ENCODE measurements at places on chromosomes 2 and 18.

- DNase-seq = no peak
Measured at GRCh38 chr2:52916981-52917380, 850.6 kb upstream of the CHAC2 start.

GRCh38 chr2:147495734-147496133, 349.1 kb upstream of the ACVR2A start:
- no peak for DNase-seq

DNA sequence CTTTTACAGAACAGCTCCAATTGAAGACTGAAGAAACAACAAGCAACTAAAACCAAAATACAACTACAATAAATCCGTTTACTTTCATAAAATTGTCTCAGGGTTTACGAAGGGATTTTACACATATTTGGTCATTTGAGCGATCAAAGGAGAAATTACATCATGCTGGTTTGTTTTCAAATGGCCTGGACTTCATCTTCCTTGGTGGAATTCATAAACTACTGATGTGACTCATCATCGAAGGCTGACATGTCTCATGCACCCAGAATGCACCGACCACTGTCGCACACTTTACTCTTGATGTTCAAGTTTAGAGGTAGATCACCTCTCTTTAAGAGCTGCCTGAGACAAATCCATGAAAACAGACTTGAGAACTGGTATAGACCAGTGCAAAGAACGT, 25.6 kb upstream of the PMAIP1 start:
- DNase-seq = no peak

- DNase-seq = no peak
Measured at GRCh38 chr18:74503137-74503536, 7.0 kb downstream of the CNDP2 start.

GRCh38 chr2:179226203-179226960, 38.2 kb downstream of the SESTD1 start:
- DNase-seq = no peak

DNA sequence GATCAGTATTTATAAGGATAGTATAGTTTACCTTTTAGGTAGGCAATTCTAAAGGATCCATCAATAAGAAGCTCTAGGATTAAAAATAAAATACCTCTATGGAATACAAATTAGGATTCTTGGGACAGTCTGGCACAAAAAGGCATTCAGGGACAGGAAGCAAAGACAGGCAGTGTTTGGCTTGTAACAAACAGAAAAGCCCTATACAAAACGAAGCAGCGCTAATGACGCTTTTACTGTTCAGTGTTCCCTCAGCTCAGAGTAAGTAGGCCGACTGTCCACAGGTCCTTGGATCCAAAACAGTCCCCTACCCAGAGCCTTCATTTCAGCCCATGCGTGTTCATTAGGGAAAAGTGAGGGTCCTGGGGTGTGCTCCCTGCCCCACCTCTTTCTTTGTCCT, 236.3 kb downstream of the AGPS start:
- no peak for DNase-seq

GRCh38 chr2:69089998-69090397, 77.0 kb downstream of the ANTXR1 start:
- DNase-seq = no peak

- DNase-seq = no peak
Measured at GRCh38 chr2:66252109-66252508, 182.8 kb upstream of the MEIS1 start.

DNA sequence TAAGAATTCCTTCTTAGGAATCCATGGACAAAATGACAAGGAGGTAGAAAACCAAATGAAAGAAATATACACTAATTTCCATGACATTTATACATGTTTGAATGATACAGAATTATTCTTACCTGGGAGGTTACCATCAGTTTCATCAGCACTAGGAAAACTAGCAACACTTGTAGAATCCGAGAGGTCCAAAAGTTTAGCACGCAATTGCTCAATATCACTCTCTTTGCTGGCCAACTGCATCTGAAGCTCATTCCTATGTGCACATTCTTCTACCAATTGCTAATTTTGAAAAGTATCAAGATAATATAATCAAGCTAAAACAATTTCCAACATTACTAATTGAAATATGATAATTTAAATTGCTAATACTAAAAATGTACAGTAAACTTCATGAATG, 144.8 kb downstream of the ROCK1 start:
- no peak for DNase-seq

DNA sequence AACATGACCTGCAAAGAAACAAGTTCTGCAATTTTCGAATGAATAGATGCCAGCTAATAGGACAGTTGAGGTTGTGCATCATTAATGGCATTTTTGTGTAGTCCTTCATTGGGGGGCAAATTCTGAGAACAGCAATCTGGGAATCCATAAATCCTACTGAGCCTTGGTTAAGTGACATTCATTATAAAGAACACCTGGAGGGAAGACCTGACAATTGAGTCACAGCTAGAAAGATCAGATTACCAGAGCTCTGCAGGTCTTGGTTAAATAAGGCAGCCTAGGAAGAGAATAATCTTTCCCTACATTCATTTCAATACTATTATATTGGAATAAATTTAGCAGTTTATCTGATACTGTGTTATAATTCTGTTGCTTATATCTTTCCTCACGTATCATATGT, 14.3 kb downstream of the KCNH7 start:
- no peak for DNase-seq

DNA sequence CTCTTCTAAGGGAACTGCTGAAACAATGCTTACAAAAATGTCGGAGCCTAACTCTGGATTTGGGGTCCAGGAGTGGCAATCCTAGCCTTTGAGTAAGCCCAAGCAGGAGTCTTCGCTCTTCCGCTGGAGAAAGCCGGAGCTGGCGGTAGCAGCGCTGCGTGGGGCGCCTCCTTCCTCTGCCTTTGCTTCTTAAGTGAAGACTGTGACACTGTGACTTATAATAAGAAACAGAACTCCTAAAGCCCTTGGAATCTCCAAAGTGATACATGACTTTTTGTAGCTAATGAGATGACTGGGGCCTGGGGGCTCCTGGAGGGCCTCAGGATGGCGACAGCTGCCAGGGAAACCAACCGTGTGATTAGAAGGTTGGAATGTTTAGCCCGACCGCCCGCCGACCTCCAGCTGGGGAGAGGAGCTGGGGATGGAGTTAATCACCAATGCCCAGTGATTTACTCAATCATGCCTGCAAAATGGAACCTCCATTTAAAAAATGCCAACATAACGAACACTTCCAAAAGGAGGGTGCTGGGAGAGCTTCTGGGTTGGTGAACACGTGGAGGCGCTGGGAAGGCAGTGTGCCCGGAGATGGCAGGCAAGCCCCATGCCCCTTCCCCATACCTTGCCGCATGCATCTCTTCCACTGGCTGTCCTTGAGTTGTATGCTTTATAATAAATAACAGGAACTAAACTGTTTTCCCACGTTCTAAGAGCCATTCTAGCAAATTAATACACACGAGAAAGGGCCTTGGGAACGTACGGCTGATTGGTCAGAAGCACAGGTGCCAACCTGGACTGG, 29.0 kb upstream of the MAL start:
- DNase-seq = no peak

- no peak for DNase-seq
Measured at GRCh38 chr2:98134172-98135005, 47.4 kb downstream of the VWA3B start.

DNA sequence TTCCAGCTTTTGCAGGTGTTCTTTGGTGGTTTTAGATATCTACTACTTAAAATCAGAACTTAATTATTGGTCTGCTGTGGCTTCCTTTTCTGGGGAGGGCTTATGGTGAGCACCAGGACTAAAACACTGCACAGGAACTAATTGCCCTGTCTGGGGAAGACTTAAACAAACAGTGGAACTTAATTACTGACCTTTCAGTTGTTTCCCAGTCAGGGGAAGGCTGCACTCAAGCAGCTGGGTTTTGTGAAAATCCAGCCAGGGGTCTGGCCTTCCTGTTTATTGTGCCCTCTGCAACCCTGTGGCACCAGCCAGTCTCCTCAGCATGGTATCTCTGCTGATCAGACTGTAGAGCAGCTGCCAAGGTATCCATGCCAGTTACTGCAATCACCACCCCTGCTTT, 398.2 kb downstream of the ADCYAP1 start:
- DNase-seq = no peak

DNA sequence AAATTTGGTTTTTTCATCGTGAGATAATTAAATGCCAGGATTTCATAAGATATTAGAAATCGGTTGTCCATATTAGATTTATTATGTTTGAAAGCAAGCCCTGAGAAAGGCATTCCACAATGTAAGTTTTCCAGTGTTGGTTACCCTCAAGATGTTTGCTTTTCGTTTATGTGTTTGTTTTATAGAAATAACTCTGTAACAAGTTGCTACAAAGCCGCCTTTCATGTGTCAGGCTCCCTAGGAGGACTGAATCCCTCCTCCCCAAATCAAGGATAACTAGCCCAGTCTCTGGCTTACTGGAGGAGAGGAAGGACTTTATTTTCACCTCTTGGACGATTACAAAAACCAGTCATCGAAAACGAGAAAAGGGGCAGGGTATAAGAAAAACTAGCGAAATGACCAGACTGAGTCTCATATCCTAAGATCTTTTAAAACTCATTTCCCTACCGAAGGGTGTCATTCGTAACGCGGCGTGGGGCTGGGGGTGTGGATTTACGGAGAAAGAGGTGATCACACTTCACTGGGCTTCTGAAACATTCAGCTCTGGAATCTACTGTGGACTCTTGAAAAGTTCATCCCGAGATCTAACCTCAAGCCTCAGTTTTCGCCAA, 1.0 kb upstream of the PEX13 start:
- peak; percentile 28 for DNase-seq

- DNase-seq = no peak
Measured at GRCh38 chr2:189421644-189422043, 19.6 kb upstream of the WDR75 start.

GRCh38 chr2:127373362-127374083, 14.3 kb downstream of the MAP3K2 start:
- no peak for DNase-seq

GRCh38 chr2:96449637-96450036, 55.5 kb downstream of the NEURL3 start:
- DNase-seq = no peak

GRCh38 chr2:22683914-22684313, 701.1 kb upstream of the KLHL29 start:
- DNase-seq = no peak

- DNase-seq = no peak
Measured at GRCh38 chr18:27062802-27063201, 122.3 kb downstream of the CHST9 start.

- no peak for DNase-seq
Measured at GRCh38 chr2:64327129-64327509, 126.8 kb upstream of the LGALSL start.

DNA sequence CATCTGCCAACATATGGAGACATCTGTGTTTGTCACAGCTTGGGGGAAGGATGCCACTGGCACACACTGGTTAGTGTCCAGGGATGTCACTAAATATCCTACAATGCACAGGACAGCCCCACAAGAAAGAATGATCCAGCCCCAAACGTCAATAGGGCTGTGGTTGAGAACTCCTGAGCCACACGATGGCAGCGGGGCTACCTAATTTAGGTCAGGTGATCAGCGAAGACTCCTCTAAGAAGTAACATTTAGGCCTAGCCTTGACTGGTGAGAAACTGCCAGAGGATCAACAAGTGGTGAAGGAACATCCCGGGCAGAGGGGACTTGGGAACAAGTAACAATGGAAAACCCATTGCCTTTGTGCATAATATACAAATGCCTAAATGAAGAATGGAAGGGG, 5.0 kb upstream of the TGIF1 start:
- DNase-seq = no peak

GRCh38 chr2:233440314-233440713, 86.0 kb downstream of the DGKD start:
- no peak for DNase-seq

GRCh38 chr2:232628466-232629128, 4.8 kb upstream of the EFHD1 start:
- DNase-seq = no peak

- DNase-seq = no peak
Measured at GRCh38 chr2:69390001-69390400, 3.0 kb upstream of the GFPT1 start.

DNA sequence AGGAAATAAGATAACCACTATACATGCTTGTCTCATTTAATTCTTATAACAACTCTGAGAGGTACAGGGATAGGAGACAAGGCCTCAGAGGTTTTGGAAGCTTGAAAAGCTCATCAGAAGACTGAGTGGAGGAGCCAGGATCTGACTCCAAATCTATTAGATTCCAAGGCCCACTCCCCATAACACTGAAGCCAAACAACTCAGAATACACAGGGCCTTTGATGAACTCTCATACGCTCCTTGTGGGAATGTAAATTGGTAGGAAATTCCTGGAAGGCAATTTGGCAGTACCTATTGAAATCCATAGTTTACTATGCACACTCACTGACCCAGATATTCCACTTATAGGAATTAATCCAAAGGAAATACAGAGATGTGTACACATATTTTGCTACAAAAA, 27.9 kb downstream of the WIPF1 start:
- DNase-seq = no peak

DNA sequence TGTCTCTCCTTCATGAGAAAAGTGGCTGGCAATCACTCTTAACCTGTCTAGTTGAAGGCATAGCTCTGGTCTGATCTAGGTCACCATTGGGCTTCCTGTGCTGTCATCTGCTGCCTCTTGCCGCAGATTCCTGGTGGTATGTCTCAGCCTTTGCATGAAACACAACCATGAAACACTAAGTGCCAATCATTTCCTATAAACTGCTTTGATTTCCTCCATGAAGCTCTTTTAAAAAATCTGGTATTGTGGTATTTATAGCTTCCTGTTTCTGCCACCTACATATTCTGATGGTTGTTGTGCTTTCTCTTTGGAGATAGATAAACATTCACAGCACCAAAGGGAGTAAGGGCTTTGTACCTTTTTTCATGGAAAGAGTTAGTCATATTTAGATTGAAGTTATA, 120.0 kb upstream of the EPC2 start:
- peak; percentile 39 for DNase-seq

DNA sequence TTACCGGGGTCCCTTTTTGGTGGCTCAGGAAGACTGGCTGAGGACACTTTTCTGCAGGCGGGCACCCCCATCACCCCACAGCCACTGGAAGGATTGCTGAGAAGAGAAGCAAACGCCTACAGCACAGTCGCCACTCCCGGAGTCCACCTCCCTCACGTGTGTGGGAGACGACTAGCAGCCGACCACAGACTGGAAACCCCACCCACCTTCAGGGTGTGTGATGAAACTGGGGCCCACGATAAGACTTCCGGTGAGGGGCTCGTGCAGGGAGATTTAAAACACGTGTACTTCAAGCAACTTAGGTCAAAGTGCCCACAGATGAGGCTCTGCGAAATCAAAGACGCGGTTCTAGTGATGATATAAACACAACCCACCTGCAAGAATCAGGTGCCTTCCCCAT, 26.3 kb downstream of the MBP start:
- DNase-seq = peak; percentile 79

DNA sequence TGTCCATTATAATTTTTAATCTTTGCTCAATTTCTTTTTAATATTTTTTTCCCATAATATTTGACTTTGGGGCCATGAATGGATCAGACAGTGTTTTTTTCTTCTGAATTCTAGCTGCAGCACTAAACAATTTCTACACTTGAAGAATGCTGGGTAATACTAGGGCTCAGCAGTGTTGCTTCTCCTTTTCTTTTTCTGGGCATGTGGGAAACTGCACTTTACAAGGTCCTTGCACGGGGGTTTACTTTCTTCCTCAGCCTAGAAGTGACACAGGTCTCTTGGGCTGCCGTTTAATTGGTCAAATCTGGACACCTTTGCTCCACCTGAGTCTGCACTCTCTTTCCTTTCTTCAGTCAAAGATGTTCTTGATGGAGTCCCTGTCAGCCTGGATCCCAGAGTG, 135.4 kb upstream of the APCDD1 start:
- no peak for DNase-seq
